ENCODE measurements at places on chromosomes 2 and 18.

- DNase-seq = no peak
Measured at GRCh38 chr2:105378276-105378840, 20.5 kb downstream of the FHL2 start.

DNA sequence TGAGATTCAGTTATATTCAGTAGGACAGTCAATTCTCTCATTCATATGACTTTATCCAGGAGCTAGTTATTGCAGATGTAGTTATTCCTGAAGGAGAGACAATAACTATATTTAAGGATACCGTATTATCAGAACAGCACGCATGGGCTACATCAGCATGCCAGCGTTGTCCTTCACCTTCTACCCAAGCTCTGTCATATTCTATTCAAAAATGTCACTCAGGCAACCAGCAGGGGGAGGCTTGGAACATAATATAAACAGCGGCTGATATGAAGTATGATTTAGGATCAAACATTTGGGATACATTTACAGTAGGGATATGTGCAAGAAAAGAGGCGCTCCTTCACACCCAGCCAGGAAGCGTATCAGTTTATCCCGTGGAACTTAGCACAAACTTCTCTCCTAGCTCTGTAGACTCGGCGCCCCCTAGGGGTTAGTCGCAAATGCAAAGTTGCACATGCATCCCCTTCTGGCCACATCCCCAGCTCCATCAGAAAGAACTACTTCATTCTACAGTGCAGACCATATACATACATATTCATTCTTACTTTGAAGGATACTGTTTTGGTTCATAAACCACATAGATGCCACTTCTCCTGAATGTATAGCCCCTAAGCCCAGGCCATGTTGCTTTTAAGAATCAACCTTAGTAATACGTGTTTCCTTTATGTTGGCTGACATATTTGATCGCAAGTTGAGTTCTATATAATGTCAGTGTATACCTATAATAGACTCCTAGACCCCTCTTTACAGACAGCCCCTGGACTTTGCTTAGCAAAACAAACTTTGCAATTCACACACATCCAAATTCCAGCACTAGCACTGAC is 759.4 kb downstream of the ADCYAP1 start:
- DNase-seq = peak; percentile 11

DNA sequence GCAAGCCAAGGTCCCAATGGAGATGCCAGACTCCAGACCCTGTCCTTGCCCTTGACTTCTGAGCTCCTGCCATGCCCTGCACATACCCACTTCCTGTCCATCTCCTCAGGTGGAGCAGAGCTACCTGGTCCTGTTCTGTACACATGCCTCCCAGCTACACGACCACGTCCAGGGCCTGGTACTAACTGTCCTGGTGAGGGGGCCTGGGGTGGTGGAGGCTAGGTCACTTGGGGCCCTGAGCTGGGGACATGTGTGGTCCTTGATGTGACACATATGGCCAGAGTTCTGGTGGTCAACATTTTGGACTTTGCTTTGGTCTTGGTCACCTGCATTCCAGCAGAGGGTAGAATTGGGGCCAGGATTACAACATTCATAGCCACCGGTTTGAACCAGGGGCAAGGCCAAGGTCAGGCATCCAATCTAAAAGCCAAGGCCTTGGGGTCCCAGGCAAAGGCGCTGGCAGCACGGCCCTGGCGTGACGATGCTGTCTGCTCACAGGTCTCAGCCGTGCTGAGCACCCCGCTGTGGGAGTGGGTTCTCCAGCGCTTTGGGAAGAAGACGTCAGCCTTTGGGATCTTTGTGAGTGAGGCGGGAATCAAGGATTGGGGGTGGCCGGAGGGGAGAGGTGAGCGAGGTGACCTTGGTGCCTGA is 12.6 kb downstream of the MFSD2B start:
- DNase-seq = no peak

DNA sequence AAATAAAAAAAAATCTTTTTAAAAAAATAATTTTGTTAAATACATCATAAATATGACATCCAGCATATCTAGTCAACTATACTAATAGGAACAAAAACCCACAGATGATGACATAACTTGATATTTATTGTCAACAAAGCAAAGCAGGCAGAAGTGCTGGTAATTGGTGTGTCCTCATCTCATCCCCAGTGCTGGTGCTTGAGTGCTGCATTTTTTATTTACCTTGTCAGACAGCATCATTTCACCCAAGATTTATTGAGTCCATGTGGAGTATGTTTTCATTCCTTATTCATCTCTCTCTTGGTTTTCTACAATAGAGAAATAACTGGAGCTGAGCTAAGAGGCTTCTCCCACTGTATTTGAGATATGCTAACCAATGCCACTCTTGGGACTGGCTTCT is 191.6 kb upstream of the SLC14A2 start:
- no peak for DNase-seq

DNA sequence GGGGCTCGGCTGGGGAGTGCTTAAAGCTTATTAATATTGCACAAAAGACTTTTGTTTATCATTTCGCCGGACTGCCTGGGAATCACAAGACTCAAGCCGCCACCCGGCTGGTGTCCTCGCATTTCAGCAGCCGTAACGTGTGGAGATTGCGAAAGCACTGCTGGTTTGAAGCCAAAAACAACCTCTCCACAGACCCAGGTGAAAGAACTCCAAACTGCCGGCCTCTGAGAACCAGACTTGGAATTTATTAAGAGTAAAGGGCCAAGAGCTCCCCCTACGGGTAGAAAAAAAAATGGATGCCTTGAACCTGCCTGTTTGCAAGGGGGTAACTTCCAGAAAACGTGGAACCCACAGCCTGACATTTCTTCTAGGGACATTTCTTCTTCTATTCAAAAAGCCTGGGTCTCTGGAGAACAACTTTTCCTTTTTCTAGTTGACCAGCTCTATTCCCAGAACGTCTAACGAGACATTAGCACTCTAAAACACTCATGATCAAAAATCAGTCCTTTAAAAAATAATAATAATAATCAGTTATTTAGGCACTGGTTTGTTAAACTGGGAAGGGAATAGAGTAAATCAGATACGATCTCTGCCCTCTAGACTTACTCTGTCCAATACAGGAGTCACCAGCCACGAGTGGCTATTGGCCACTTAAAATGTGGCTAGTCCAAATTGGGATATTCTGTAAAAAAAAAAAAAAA is 216.3 kb downstream of the C1D start:
- DNase-seq = no peak

DNA sequence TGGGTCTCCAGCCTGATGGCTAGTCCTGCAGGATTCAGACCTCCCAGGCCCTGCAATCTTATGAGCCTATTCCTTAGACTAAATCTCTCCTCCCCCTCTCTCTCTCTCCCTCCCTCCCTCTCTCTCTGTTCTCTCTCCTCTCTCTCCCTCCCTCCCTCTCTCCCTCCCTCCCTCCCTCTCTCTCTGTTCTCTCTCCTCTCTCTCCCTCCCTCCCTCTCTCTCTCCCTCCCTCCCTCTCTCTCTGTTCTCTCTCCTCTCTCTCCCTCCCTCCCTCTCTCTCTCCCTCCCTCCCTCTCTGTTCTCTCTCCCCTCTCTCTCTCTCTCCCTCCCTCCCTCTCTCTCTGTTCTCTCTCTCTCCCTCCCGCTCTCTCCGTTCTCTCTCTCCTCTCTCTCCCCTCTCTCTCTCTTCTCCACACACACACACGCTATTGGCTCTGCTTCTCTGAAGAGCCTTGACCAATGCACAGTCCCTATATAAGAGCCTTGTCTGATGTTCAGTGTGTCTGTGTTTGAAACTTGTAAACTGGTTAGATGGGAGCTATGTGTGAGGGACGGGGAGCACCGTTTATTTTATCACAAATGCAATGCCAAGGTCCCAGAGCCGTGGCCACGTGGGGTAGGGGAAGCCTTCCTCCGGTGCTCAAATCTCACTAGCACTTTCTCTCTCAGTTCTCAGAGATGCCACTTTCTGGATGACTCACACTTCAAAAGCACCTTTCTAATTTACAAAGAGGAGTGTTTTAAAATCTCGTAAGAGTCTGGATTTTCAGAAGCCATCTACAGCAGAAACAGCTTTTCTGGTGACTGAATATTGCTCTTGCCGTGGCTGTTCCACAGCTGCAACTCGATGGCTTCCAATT is 9.4 kb upstream of the PRLH start:
- DNase-seq = peak; percentile 60

- DNase-seq = no peak
Measured at GRCh38 chr18:57397440-57398132, 37.6 kb upstream of the ONECUT2 start.

GRCh38 chr2:10765914-10766313 is 44.5 kb downstream of the ATP6V1C2 start:
- DNase-seq = no peak

DNA sequence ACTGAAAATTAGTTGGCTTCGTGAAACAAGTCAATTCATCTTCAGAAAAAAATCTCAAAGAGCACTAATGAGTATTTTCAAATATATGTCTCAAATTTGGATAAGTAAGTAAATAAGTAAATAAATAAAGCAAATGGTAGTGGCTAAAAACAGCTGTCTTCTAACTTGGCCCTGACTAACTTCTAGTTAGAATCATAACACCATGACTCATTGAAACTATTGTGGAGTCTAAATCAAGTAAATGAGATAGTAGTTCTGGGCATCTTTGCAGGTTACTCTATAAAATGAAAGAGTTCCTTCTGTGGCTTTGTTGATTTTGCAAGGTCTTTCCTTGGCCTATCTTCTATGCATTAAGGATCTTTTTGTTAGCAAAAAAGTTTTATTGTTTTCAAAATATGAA is 110.7 kb downstream of the SLC8A1 start:
- no peak for DNase-seq

GRCh38 chr18:68299906-68300305 is 415.0 kb downstream of the TMX3 start:
- no peak for DNase-seq

- no peak for DNase-seq
Measured at GRCh38 chr18:23864624-23865023, 149.9 kb upstream of the TTC39C start.

DNA sequence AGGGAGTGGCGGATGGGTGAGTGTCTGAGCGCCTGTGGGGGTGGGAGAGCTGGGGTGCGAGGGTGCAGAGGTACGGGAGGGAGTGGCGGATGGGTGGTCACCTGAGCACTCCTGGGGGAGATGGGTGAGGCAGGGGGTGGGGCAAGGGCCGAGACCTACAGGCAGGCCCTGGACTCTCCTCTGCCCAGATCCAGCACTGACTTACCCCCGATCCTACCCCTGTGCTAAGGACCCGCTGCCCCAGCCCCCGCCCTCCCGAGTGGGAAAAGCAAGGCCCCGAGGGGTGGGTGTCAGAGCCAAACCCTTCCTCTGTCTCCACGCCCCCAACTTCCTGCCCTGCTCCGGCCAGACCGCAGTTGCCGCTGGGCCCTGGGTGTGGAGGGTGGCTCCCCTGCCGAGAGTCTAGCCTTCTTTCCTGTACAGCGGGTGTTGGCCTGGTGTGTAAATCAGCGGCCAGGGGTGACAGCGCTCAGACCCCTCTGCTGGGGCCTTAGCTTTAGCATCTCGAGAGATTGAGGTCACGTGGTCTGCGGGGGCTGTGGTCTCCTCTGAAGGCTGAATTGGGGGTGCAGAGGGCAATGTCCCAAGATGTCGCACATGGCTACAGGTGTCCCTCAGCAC is 12.5 kb downstream of the BOK start:
- no peak for DNase-seq

DNA sequence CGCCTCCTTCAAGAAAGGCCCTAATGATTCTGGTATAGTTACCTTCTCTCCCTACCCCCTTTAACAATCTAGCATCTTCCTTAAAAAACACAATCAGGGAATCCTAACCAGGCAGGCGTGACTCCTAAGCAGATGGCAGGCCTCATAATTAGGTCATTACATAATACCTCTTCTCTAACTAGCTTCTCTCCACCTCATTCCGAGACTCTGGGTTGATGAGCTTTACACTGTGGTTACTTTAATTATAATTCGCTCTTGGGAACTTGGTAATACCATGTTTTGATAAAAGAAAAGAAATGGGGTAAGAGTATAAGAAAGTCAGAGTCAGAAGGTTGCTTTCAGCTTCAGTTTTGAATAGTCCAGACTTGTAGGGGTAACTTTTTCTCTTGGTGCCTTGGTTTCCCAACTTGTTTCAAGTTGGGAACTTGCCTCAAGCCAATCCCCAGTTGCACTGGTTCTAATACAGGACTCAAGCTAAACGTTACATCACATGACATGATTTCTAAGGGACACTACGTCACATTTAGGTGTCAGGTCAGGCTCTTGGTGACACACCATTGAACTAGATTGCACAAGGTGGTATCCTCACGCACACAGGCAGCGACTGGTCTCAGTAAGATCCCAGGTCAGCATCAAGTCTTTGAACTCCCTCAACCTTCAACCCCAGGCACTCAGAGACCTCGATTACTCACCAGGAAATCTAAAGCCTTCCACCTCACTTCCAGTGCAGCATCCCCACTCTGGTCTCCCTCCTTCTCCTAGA is 59.2 kb downstream of the AAK1 start:
- no peak for DNase-seq

- no peak for DNase-seq
Measured at GRCh38 chr2:137172162-137172561, 406.8 kb downstream of the THSD7B start.

- DNase-seq = peak; percentile 29
Measured at GRCh38 chr2:72993147-72993932, 76.0 kb downstream of the EMX1 start.

- DNase-seq = no peak
Measured at GRCh38 chr2:106115250-106115649, 78.9 kb downstream of the UXS1 start.

GRCh38 chr2:676647-677055 is 555 bp downstream of the TMEM18 start:
- DNase-seq = no peak

DNA sequence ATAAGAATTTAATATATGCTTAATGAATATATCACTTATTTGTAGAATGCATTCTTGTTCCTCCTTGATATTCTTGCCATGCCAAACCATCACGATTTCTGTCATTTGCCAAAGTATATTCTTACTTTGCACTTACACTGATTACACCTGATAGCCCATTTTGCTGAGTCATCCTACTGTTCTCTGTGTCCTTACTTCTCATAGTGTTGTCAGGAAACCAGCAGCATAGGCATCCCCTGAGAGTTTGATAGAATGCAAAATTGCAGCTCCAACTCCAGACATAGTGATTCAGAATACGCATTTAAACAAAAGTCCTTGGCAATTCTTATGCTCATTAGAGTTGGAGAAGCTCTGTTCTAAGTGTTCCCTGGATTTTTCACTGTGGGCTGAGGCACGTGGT is 687.1 kb downstream of the DPP10 start:
- DNase-seq = no peak

DNA sequence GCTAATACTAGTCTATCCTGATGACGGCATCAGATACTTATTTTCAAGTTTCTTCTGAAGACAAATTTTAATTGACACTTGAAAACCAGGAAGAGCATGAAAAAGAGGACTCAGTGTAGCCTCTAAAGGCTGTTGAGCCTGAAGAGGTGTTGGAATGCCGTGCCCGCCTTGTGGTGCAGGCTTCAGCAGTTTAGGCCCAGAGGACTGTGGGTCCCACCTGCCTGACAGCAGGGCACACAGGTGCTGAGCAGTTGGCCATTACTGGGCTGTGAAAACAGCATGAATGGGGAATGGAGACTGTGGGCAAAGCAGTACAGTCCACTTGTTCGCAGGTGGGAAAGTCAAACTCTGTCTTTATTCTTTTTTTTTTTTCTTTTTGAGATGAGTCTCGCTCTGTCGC is 49.8 kb upstream of the THOC1 start:
- DNase-seq = no peak
